Upper lobe of left lung (tissue), 6 donors: ENCODE measurements at places on chromosomes 7 and 10.
A peak's percentile ranks its signal among the peaks of the same experiment; 100 is the strongest.

DNA sequence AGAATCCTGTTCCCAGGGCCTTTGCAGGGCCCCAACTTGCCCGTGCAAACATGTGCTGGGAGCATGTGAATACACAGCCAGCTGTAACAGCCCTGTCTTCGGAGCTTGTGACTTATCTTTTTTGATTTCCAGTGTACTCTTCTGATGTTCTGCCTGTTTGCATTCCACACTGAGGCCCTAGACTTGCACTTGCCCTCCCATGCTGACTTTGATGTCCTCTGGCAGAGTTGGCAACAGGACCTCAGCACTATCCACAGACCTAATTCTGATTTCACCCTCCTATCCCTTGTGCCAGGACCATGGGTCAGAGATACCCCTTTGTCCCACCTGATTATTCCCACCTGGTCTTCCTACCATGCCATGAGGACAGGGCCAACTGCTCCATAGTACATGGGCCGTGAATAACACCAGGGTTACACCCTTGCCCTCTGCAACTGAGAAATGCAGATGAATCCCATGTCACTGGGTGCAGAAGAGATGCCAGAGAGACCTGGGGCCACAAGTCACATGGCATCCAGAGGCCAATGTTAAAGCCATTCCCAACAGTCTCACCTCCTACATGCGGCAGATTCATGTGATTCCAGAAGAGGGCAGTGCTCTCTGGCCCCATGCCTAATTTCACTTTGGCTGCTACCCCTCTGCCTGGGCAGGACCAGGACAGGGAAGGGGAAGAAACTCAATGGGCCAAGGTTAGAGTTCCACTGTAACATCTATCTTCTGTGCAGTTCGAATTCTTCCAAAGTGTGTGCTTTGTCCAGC, 43.0 kb downstream of the SCRN1 start:
- H3K4me3 ChIP-seq = no peak overlapping the region
- H3K36me3 ChIP-seq = no peaks in the 10 kb centered on the region
- H3K27ac ChIP-seq = no peak overlapping the region
- DNase-seq = peak; percentile 59
- H3K27me3 ChIP-seq = no peaks in the 10 kb centered on the region

DNA sequence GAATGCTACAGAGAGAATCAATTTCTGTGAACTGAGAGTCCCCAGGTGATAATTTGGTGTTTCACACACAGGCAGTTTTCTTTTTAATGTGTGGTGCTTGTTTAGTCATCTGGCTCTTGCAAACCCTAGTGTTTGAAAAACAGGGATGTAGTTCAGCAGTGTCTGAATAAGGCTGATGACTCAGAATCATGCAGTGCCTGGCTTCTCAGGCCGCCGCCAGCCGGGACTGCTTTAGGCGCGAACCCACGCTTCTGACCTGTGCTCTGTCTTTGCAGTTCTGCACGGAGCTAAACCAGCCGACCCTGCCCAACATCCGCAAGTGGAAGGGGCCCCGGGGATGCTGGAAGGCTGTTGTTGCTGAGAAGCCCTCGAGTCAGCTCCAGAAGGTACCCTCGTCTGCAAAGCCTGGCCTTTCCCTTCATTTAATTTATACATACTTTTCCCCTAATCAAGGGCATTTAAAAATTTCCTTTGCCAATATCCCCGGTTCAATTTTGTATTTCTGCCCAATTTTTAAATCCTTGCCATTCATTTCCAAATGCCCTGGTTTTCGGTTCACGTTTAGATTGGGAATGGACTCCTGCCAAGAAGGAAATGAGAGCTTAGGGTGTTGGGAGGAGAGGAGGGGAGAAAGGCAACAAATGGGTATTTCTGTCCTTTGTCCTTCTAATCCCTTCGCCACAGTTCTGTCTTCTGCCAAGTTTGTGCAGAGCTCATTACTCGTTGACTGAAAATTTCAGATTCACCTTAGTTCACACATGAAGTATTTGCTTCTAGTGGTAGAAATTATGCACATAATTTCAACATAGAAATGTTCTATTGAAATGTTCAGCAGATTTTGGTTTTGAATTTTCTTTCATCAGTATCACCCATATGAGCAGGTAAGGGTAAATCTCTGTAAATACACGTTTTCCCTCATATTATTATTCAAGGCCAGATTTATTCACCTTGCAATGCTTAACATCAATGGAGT, 108.5 kb upstream of the ANLN start:
- no peak overlapping the region for H3K27ac ChIP-seq
- H3K27me3 ChIP-seq = no peaks in the 10 kb centered on the region
- DNase-seq = peak; percentile 79
- no peak overlapping the region for H3K4me3 ChIP-seq
- H3K36me3 ChIP-seq = no peaks in the 10 kb centered on the region

DNA sequence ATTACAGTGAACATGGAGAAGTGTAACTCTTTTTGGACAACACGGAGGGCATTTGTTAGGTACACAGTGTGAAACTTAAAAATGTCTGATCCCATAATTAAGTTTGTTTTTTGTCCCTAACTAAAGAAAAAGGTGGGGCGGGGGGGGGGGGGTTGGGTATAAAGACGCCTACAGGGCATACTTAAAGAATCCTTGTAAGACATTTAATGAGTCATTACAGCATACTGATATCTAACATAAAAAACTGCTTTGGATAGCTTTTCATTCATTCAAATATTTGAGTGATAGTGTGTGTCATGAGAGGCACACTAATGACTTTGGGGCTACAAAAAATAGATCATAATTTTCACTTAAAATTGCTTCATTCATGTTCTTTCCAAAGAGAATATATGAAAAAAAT, 31.2 kb downstream of the ZNRF2 start:
- H3K4me3 ChIP-seq = no peak overlapping the region
- no peaks in the 10 kb centered on the region for H3K36me3 ChIP-seq
- no peaks in the 10 kb centered on the region for H3K27me3 ChIP-seq
- DNase-seq = no peak
- no peak overlapping the region for H3K27ac ChIP-seq
- H3K4me1 ChIP-seq = no peaks in the 10 kb centered on the region

DNA sequence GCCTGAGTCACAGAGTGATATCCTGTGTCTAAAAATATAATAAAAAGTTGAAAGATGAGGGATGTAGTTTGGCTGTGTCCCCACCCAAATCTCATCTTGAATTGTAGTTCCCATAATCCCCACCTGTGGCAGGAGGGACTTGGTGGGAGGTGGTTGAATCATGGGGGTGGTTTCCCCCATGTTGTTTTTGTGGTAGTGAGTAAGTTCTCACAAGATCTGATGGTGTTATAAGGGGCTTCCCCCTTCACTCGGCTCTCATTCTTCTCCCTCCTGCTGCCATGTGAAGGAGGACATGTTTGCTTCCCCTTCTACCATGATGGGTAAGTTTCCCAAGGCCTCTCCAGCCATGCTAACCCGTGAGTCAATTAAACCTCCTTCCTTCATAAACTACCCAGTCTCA, 25.1 kb upstream of the UBE3C start:
- no peak for DNase-seq
- H3K4me3 ChIP-seq = no peak overlapping the region
- no peaks in the 10 kb centered on the region for H3K27me3 ChIP-seq
- H3K4me1 ChIP-seq = no peaks in the 10 kb centered on the region
- no peaks in the 10 kb centered on the region for H3K36me3 ChIP-seq

- no peak overlapping the region for H3K4me3 ChIP-seq
- peaks cover 8% of the 10 kb centered on the region for H3K4me1 ChIP-seq
- H3K27ac ChIP-seq = no peak overlapping the region
- H3K36me3 ChIP-seq = no peaks in the 10 kb centered on the region
These were observed 91.2 kb downstream of the SFMBT2 start for GRCh38 chr10:7319632-7320031.

DNA sequence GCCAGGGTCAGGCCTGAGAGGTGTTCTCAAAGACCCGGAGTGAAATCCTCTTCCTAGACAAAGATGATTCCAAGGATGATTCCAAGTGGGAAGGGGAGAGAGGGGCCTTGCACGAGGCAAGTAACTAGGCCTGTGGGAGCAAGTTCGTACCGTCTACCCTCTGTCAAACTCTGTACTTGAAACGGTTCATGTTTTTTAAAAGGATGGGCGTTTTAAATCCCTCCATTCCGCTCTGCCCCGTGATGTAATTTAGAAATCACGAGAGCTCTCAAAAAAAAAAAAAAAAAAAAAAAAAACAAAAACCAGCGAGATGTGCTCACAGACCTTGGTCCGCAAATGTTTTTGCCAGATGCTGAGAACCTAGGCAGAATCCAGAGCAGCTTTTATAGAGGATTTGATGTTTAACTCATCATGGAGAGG, 114.7 kb upstream of the CARD11 start:
- H3K4me1 ChIP-seq = no peaks in the 10 kb centered on the region
- H3K4me3 ChIP-seq = no peak overlapping the region
- no peak overlapping the region for H3K27ac ChIP-seq
- no peaks in the 10 kb centered on the region for H3K27me3 ChIP-seq
